ENCODE measurements at places on chromosomes 4 and X. TPM values are rescaled to one million over a fixed set of nuclear protein-coding genes. Genes with fewer than 3 reads are reported as not detected.

DNA sequence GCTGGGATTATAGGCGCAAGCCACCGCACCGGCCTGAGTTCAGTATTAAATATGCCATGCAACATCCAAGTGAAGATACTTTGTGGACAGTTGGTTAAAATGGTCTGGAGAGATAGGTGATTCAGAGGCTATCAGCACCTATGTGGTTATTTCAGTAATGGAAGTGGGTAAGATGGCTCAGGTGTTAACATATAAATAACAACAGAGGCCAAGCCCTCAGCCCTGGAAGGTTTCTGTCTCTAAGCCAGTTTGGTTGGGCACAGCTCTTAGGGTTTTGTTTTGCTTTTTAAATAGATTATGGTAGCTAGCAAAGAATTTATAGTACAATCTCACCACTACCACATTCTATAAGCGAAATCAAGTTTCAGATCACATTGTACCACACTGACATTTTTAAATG is 16.6 kb downstream of the FAM114A1 start:
- DNase-seq: no peak
- no peak overlapping the region for H3K4me3 ChIP-seq
- peaks cover 24% of the 10 kb centered on the region for H3K36me3 ChIP-seq
- peak overlapping the region; percentile 36 for H3K27ac ChIP-seq
- H3K4me1 ChIP-seq: peaks cover 36% of the 10 kb centered on the region

DNA sequence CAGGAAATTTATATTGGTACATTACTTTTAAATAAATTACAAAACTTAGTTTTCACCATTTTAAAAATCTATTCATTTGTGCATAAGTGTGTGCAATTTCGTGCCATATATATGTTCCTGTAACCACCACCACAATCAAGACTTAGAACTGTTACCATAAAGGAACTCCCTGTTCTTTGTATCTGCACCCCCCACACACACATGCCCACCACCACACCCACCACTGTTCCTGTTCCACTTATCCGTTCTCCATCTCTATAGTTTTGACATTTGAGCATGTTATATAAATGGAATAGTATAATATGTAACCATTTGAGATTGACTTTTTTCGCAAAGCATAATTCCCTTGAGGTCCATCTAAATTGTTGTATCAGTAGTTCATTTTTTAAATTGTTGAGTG is 73.7 kb downstream of the TAF1 start:
- no peak overlapping the region for H3K4me3 ChIP-seq
- no peak overlapping the region for H3K27ac ChIP-seq
- peaks cover 2% of the 10 kb centered on the region for H3K4me1 ChIP-seq
- peaks cover 6% of the 10 kb centered on the region for H3K36me3 ChIP-seq
- H3K27me3 ChIP-seq: no peaks in the 10 kb centered on the region

DNA sequence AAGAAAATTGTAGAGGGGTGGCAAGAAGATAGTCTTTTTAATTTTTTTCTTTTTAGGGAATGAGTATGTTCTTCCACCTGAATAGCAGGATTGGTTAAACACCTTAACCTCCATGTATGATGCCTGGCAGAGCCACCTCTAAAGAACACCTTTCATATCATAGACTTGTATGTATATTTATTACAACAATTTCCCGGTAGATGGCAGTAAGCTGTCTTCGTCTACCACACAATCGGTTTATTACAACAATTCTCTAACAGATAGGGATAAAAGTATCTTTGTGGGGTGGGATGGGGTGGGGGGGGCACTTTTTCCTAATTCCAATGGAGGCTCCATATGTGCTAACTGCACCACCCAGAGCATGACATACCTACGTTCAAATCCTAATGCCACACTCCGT is 255.5 kb downstream of the LDB2 start:
- no peak overlapping the region for H3K27ac ChIP-seq
- no peak overlapping the region for H3K4me3 ChIP-seq
- no peak for DNase-seq
- H3K36me3 ChIP-seq: no peaks in the 10 kb centered on the region
- no peaks in the 10 kb centered on the region for H3K4me1 ChIP-seq

DNA sequence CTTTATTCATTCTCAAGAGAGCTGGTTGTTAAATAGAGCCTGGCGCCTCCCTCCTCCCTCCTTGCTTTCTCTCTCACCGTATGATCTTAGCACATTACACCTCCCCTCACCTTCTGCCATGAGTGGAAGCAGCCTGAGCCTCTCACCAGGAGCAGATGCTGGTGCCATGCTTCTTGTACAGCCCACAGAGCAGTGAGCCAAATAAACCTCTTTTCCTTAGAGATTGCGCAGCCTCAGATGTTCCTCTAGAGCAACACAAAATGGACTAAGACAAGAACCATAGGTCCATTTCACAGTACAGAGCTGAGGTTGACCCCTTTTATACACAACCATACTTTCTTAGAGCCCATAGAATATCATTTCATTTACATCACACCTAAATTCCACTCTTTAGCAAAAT is 10.1 kb upstream of the TMEM144 start:
- H3K27me3 ChIP-seq: peaks cover 3% of the 10 kb centered on the region
- H3K27ac ChIP-seq: no peak overlapping the region
- no peaks in the 10 kb centered on the region for H3K36me3 ChIP-seq
- DNase-seq: no peak

DNA sequence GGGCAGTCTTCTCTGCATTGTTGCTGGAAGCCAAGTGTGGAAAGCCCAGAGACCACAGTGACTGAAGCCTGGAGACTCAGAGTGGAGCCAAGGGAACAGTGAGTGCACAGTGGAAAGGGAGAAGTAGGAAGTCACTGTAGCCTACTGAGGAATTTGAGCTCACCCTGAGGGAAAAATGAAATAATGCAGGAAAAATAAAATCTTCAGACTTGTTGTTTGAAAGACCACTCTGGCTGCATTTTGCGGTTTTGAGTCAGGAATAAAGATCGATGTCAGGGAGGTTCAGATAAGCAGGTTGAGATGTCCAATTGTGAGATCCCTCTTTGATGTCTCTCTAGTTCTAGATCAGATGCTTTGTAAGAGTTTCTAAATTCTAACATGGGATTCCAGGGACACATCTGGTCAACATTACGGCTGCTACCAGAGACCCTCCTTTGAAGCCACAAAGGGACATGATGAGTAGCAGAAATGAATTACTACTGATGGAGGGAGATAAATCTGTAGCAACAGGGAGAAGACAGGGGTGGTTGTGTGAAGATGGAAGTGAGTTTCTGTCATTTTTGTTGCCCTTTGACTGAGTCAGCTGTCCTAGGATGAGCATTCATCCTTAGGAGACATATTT is 8.4 kb downstream of the ADH4 start:
- H3K4me3 ChIP-seq: no peak overlapping the region
- no peaks in the 10 kb centered on the region for H3K27me3 ChIP-seq
- H3K27ac ChIP-seq: no peak overlapping the region
- H3K36me3 ChIP-seq: peaks cover 1% of the 10 kb centered on the region
- no peak for DNase-seq

DNA sequence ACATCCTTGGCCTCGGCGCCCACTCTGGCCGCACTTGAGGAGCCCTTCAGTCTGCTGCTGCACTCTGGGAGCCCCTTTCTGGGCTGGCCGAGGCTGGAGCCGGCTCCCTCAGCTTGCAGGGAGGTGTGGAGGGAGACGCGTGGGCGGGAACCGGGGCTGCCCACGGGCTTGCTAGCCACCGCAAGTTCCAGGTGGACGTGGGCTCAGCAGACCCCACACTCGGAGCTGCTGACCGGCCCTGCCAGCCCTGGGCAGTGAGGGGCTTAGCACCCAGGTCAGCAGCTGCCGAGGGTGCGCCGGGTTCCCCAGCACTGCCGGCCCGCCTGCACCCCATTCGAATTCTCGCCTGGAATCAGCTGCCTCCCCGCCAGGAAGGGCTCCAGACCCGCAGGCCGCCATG is 1892.3 kb upstream of the PCDH7 start:
- H3K27me3 ChIP-seq: no peaks in the 10 kb centered on the region
- no peak overlapping the region for H3K27ac ChIP-seq
- H3K4me1 ChIP-seq: no peaks in the 10 kb centered on the region
- H3K36me3 ChIP-seq: no peaks in the 10 kb centered on the region
- no peak for DNase-seq

GRCh38 chrX:132501606-132502005 is 12.8 kb upstream of the MBNL3 start:
- no peak overlapping the region for H3K27ac ChIP-seq
- no peaks in the 10 kb centered on the region for H3K4me1 ChIP-seq
- DNase-seq: no peak

DNA sequence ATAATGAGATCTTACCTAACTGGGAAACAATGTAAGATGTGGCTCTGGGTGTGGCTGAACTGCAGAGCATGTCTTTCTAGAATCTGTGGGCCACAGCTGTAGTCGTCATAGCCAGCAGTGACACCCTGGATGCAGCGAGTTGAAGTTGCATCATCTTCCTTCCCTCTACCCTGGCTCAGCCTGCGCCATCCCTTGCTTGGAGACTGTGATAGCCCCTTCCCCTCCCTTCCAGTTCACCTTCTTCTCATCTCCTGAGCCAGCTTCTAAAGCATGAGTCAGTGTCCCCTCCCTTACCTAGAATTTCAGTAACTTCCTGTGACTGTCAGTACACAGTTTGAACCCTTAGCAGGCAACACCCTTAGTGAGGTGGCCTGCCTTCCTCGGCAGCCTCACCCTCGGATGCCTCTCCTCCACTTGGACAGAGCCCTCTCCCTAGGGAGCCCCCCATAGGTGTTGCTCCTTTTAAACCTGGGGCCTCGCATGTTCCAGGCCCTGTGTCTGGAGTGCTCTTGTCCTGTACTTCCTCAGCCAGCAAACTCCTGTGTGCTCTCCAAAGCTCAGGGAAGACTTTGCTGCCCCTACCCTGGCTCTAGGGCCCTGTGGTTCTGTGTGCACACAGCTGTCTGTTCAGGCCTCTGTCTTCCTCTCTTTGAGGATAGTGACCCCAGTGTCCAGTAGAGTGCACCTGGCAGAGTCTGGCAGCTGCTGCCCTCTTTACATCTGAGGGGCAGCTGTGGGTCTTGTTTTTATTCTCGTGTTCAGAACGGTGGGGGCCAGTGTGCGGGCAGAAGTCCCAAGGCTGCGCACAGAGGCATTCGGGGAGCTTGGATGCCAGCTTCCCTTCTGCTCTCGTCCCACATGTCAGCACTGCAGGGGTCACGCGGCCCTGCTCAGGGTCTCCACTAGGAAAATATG is 43.7 kb upstream of the TADA2B start:
- no peaks in the 10 kb centered on the region for H3K4me1 ChIP-seq
- no peaks in the 10 kb centered on the region for H3K27me3 ChIP-seq
- DNase-seq: no peak
- peak overlapping the region; percentile 22 for H3K27ac ChIP-seq

CTAG2 gene
- not detected for total RNA-seq

DCAF4L1 gene
- 0.24 TPM for total RNA-seq

FAM47E gene
- 0.73 TPM for total RNA-seq

PNMA5 gene
- total RNA-seq: not detected

MAGEA4 gene
- total RNA-seq: not detected

HDX gene
- 4.2 TPM for total RNA-seq

All from chondrocyte (in vitro differentiated cells).